NCI-H1417 treated with DMSO at 0.1 percent for 48 hours (cell line): ENCODE measurements at places on chromosomes 5 and 9.

DNA sequence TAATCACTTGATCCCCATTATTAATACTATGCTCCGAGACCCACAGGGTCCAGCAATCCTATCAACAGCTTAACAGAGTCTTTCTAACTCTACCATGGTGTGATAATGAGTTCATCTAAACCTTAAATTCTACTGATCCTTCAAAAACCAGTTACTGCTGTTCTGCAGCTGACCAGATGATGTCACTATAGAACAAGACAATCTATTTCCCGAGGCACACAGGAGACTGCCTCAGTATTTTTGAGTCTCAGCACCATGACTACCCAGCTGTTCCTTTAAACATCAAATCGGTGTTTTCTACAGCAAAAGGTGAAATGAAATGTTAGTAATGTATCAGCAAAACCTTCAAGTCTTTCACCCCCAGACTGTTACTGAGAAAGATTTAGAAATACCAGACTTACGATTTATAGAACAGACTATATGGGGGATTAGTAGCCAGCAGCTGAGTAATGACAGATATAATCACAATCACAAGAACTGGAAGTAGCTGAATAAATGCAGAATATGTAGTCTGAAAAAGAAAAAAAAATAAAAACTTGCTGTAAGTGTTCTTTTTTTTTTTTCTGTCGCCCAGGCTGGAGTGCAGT, 16.9 kb downstream of the DNAJC18 start:
- DNase-seq = peak; percentile 27

DNA sequence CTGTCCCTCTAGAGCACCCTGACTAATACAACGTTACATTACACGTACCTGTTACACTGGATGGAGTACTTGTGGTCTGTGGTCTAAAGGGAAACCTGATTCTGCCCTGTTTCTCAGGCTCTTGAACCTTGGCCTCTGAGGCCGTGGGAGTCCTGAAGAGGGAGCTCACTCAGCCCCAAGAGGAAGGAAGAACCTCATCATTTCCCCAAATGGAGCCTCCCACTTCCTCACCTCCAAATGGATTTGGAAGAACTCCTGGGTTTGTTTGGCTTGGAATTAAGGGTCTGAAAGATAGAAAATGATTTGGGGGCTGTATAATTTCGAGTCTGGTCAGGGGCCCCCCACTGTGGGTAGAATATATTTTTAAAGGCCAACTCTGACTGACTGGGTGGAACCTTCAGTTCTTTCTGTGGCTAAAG, 200.2 kb downstream of the SEMA6A start:
- DNase-seq = no peak

DNA sequence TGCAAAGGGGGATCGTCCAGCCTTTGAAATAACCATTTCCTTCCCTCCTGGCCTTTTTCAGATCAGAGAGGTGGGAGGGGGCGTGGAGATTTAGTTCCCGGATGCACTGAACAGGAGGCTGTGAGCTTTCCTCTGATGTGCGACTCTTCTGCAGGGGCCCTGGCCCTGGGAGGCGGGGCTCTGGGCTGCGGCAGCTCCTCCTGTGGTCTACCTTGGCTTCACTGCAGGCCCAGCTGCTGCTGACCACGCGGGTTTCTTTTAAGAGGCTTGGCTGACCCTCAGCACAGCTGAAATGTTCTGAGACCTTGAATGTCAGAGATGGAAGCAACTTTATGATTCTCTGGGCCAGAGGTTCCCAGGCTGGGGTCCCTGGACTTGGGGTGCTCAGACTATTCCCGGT, 27.0 kb upstream of the COL15A1 start:
- DNase-seq = no peak

DNA sequence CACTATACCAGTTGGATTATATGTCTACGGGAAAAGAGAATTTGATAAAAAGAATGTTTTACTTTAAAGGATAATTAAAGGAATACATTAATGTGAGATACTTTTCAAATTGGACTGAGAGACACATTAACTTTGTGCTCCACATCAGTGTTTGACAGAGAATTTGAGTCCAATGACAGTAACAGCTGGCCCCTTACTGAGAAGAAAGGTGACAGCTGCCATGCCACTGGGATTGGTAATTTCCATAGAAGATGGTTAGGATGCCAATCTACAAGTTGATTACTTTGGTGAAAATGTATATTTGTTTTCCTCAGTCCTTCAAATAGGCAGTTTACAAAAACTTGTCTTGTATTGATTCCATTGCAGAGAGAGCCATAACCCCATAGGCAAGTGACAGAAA, 578.4 kb downstream of the SLCO4C1 start:
- DNase-seq = no peak

DNA sequence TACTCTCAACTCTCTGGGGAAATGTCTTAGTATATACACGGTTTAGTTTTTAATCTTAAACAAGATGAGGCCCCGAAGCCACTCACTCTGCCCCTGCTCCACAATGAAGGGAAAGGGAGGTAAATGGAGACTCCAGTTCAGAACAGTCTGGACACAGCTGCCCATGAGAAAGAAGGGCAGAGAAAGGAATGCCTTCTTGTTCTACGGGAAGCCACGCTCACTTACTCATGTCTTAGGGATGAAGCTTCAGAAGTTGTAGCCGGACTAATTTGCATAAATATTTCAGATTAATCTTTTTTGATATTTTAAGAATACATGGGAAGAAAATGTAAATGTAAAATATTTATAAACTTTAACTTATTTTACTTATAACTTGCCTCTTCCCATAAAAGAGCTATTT, 94.0 kb downstream of the COL23A1 start:
- DNase-seq = no peak

DNA sequence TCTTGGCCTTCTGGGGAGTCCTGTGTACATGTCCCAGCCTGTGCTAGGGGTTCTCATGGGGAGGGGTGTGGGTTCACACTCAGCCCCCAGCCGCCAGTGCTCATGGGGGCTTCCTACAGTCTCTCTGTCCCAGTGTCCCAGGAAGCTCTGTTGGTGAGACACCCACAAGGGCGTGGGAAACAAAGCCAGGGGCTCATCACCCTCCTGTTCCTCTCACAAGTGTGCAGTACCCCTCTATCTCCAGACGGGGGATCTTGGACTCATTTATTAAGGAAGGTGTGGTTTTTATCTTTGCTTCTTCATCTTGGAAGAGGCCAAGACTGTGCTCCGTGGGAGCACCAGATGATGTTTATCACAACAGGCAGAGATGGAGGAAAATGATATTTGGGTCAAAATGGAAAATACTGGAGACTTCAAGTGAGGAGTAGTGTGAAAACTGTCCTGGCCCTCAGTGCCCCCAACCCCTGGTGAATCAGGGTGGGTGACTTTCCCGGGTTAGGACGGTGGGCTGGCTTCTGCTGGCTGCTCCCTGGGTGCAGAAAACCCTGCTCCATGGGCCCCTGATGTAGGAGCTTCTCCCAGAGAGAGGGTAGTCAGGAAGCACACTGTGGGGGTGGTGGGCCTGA, 15.2 kb downstream of the TMEM171 start:
- no peak for DNase-seq

- no peak for DNase-seq
Observed at GRCh38 chr9:105466898-105467455, 19.1 kb downstream of the FSD1L start.

DNA sequence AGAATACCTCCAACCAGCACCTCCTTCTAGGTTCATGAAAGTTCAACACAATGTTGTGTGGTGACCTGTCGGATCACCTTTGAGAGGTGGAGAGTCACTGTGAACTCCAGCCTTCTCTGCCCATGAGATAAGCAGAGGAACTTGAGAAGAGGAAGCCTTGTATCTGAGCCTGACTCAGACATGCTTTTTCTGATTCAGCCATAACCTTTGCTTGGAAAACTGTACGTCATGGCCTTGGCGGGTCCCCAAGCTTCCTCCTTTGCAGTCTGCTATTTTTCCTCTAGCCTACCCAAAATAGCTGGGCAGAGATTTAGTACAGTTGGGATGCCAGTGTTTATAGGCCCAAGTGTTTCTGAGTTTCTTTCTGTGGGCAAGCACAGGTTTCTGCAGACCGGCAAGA, 274.7 kb downstream of the CETN3 start:
- no peak for DNase-seq

DNA sequence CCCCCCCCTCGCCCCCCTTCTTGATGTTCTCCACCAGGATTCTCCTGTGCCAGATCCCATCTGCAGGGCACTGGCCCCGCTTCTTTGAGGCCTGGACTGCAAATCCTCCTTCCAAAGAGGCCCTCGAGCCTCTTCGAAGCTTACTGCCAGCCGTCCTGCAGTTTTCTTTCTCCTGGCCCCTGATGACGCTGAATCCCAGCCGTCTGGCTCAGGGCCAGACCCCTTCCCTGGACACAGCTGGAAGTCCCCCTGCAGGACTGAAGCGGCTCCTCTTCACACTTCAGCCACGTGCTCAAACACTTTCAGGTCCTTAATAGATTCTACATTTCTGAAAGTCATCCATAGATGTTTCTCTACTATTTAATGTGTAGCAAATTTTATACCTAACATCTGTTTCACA, 121.5 kb downstream of the EHMT1 start:
- peak; percentile 27 for DNase-seq

- DNase-seq = no peak
Observed at GRCh38 chr9:72333197-72333596, 31.8 kb downstream of the ZFAND5 start.

- no peak for DNase-seq
Observed at GRCh38 chr9:2013743-2014475, 1.2 kb upstream of the SMARCA2 start.

DNA sequence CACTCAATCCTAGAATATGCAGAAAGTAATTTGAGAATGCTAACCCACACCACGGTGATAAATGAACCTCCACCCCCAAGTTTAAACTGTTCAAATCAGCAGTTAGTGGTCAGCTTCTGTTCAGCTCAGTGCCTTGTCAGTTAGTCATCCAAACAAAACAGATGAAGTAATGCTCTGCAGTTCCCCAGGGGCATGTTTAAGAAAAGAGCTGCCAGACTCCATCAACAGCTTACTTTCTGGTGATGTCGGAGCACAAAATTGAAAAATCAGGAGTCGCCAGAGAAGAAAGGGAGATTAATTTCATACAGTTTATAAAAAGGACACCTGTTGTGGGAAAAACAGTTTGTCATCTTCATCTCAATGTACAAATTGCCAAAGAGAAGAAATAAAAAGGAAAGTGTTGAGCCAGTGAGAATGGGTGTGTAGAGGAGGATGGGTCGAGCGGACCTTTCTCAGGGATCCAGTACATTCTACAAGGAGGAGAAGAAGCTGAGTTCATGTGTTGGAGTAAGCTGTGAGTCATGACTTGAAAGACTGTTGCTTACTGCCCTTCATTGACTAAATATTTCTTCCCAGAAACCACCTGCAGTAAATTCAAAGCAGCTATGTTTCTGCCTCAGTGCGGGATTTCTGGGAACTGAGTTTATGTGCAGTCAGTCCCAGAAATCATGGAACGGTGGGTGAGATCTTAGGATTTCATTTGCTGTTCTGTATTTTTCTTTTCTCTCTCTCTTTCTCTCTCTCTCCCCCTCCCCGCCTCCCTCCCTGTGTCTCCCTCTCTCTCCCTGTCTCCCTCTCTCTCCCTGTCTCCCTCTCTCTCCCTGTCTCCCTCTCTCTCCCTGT, 13.7 kb downstream of the TRIO start:
- no peak for DNase-seq
